Hematopoietic multipotent progenitor cell treated with erythropoietin and hydrocortisone succinate and interleukin-3 and kit ligand, for 17 days (in vitro differentiated cells): ENCODE measurements at places on chromosomes 2 and 18.

DNA sequence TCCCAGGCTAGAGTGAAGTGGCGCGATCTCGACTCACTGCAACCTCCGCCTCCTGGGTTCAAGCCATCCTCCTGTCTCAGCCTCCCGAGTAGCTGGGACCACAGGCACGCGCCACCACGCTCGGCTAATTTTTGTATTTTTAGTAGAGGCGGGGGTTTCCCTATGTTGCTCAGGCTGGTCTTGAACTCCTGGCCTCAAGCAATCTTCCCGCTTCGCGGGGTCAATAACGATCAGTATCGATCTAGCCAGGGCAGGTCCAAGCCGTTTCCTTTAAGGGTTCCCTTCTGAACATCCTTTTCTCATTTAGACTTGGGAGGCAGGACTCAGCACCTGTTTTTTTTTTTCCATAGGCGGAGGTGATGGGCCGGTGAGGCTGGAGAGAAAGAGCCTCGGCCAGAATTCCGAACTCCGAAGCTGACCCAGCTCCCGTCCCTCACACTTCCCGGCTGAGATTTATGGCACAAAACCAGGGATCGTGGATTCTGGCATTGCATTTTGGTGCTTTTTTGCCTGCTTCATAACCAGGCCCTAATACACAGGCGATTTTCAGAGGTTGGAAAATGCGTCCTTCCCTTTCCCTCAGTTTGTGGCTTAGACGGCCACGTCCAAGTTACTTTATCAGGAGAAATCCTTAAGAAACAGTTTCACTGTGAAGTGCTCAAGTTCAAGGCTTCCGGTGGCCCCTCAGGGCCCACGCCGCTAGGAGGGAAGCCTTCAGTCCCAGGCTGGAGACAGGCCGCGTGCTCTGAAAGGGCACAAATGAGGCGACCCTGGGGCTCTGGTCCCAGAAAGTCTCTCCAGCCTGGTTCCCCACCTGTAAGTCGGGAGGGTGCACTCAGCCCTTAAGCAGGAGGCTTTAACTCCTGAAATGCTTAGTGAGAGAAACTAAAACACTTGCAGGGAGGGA lies 998 bp upstream of the SLC66A3 start:
- no peak for DNase-seq

DNA sequence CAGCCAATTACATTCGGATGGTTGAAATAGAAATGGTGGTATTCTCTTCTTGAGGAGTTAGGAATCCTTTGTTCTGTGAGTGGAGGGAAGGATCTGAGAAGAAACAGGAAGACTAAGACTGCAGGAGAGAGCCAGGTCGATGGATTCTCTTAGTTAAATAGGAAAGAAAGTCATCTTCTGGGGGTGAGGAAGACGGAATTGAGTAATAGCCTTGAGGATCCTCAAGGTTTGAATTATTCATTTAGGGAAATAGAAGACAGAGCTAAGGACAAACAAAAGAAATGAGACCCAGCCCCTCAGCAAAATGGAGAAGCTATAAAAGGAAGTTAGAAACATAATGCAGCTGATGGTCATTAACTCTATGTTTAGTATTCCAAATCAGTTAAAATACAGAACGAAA lies 1.8 kb downstream of the LAPTM4A start:
- no peak for DNase-seq

DNA sequence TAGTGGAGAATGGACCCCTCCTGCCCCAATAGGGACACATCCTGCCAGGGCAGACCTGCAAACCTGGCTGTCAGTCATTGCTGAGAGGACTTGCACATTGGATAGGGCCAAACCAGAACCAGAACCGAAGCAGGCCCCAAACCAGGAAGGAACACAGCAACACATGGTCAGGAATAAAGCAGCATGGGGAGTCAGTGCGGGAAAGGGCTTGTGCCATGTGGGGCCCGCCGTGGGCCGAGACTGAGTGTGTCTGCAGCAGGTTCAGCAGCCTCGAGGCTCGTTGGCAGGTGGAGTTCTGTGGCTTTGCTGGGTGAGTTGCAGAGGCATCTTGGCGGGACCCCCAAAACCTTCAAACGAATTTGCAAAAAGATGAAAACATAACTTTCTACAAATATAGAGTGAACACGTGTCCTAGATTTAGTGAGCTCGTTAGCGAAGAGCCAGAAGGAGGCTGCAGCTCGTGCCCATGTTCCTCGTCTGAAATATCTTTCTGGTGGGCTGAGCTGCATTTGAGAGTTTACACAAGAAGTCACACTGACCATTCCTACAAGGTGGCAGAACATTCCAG lies 44.9 kb upstream of the LDLRAD4 start:
- DNase-seq = no peak

- DNase-seq = no peak
Observed at GRCh38 chr2:217153510-217153909, 293.6 kb upstream of the TNP1 start.

DNA sequence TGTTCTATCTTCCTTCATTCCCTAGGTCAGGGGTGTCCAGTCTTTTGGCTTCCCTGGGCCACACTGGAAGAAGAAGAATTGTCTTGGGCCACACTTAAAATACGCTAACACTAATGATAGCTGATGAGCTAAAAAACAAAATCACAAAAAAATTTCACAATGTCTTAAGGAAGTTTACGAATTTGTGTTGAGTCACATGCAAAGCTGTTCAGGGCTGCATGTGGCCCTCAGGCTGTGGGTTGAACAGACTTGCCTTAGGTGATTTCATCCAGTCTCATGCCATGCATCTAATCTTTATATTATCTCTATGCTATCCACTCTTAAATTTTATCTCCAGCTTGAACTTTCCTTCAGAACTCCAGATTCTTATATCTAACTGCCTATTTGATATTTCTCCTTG lies 80.1 kb downstream of the CCDC85A start:
- no peak for DNase-seq

DNA sequence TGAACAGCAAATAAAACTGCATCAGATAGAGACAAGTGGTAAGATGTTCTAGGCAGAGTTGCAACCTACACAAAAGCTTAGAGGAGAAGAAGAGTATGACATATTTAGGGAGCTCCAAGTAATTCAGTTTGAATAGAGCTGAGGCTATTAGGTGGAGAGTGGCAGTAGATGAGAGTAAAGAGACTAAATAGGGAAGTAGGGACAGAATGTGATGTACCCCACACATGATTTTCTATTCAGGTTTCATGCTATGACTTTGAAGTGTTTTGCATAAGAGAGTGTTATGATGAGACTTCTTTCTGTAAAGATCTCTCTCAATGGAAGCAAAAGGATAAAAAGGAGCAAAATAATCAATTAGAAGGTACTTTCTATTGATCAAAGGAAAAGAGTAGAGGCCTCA lies 206.8 kb upstream of the ERBB4 start:
- DNase-seq = no peak

DNA sequence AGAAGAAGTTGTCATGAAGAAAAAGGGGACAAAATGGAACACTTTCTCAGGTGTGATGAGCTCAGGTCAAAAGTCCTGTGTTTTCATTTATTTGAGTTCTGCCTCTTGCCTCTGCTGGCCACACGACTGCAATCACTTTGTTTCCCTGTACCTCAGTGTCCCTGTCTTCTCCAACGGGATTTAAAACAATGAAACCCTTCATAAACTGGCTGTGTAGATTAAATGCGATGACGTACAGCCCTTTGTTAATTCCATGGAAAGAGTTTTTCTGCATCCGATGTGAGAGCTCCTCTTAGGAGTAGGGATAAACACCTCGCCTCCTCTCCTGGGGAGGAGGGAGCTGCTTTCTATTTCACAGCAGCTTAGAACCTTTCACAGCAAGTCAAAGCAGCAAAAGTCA lies 51.5 kb upstream of the CNGA3 start:
- no peak for DNase-seq

- no peak for DNase-seq
Observed at GRCh38 chr18:46412916-46413315, 244.1 kb downstream of the LOXHD1 start.

- no peak for DNase-seq
Observed at GRCh38 chr2:230865307-230865765, 594 bp downstream of the ITM2C start.

- no peak for DNase-seq
Observed at GRCh38 chr18:11047156-11047555, 102.2 kb downstream of the PIEZO2 start.
